Calu3 (cell line): ENCODE measurements at places on chromosomes 6 and 20.
A peak's percentile ranks its signal among the peaks of the same experiment; 100 is the strongest.

DNA sequence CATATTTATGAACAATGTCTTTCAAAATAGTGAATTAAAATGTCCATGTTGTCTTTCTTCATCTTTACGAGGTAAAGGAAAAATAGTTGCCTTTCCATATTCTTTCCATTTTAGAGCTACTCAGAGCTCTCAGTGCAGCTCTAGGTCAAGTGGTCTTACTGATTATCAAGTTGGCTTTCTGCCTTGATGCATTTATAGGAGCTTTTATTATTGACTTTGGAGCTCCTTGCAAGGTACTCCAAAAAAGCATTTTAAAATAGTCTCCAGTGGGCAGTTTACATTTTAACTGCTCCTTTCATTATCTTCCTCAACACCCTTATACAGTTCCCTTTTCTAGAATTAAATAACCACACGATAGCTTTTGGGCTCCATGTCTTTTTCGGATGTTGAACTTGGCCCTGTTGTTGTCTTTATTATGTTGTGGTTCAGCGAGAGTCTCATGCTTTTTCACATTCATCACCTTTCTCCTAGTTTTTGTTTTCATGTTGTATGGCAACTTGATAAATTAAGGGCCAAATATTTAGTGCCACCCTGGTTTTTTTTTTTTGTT, 122.9 kb downstream of the CLIC5 start:
- DNase-seq = no peak

GRCh38 chr6:28742668-28743270, 181.0 kb downstream of the TRIM27 start:
- DNase-seq = no peak

DNA sequence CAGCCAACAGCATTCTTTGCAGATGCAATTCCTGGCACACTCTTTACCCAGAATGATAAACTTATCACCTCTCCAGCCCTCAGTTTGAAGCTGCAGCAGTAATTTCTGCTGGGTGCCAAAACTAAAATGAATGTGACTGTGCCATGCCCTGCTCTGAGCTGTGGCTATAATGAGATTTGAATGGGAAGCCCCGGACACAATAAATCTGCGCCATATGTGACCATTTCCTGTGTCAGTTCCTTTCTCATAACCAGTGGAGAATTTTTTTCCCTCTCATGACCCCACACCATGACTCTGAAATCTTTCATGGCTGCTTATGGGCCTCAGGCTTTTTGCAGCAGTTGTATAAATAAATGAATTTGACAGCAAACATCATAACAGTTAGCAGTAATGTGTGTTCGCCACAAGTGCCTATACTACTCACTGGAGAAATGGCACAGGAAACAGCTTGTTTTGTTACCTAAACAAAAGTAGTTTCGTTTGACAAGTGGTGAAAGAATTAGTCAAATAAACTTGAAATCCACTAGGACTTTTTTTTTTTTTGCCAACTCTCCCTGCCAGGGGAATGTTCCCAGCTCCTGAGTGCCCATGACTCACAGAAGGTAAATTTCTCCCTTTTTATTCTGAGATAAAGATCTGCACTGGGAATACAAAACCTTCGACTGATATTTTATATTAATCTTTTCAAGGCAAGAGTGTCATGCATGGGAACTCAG, 408.4 kb downstream of the PKHD1 start:
- no peak for DNase-seq

- no peak for DNase-seq
Observed at GRCh38 chr6:88455317-88455716, 289.2 kb upstream of the CNR1 start.

- no peak for DNase-seq
Observed at GRCh38 chr20:2509468-2509781, 710 bp upstream of the ZNF343 start.

DNA sequence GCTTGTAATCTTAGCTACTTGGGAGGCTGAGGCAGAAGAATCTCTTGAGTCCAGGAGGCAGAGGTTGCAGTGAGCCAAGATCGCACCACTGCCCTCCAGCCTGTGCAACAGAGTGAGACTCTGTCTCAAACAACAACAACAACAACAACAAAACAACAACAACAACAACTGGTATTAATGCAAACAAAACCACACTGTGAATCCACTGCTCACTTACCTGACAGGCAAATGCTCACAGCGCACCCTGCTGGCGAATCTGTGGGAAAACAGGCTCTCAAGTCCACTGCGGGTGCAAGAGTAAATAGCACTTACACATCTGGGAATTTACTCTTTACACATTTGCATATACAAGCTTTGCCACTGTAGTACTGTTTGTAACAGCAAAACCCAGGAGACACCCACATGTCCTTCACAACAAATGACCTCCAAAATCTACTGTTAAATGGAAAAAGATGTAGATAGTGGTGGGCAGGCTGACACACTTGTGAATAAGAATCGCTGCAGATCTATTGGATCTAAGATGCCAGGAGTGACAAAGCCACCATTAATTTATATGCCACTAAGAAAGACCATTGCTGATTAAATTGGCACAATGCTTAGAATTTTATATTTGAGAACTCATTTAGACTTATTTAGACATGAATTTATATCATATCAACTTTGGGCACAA, 29.3 kb downstream of the NSFL1C start:
- DNase-seq = peak; percentile 57

DNA sequence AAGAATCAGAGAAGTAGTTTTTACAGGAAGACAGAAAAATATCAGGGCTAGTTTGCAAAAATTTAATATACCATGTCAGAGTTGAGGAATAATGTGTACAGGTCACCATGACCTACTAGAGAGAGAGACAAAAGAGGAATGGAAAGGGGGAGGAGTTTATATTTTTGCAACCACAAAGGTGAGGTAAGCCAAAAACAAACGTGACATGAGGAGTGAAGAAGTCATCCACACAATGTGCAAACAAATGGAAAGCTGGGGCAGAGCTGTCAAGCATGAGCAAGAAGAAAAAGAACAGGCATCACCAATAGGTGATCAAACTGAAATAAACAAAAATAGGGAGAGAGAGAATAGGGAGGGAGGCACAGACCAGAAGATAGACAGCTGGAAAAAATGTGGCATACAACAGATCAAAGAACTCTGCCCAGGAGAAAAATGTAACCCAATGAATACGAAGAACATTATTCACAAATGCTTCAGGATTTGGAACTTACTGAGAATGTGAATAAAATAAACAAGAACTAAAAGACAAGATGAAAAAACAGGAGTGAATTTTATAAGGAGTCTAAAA, 15.5 kb downstream of the RARS2 start:
- DNase-seq = no peak

GRCh38 chr6:141467041-141467440, 665.7 kb upstream of the GJE1 start:
- no peak for DNase-seq

DNA sequence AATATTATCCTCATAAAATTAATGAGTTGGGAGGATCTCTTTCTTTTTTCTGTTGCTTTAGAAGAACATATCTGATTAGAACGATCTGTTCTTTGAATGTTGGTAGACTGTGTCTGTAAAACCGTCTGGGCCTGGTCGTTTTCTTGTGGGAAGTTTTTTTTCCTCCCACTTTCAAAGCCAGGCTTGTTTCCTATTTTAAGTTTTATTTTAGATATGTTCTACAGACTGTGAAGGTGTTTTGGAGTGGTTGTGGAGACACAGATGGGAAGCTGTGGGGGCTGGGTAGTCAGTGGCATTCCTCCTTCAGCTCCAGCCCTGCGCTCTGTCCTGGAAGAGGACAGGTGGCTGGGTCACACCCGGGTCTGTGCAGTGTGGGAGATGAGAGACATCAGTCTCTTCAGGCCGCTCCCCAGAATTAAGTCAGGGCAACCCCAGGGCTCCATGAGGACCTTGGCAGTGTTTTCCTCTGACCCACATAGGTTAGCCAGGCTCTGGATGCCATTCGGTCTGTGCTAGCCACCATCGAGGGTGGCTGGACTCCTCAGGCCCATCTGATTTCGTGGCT, 92.0 kb upstream of the SCP2D1 start:
- DNase-seq = no peak

DNA sequence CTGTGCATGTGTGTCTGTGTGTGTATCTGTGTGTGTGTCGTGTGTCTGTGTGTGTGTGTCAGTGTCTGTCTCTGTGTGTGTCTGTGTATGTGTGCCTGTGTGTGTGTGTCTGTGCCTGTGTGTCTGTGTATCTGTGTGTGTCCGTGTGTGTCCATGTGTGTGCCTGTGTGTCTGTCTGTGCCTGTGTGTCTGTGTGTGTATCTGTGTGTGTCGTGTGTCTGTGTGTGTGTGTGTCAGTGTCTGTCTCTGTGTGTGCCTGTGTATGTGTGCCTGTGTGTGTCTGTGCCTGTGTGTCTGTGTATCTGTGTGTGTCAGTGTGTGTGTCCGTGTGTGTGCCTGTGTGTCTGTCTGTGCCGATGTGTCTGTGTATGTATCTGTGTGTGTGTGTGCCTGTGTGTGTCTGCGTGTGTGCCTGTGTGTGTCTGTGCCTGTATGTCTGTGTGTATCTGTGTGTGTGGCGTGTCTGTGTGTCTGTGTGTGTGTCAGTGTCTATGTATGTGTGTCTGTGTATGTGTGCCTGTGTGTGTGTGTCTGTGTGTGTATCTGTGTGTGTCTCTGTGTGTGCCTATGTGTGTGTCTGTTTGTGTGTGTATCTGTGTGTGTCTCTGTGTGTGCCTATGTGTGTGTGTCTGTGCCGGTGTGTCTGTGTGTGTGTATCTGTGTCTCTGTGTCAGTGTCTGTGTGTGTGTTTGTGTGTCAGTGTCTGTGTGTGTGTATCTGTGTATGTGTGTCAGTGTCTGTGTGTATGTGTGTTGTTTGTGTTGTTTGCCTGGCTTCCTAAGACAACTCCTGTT, 11.6 kb downstream of the SNPH start:
- no peak for DNase-seq

DNA sequence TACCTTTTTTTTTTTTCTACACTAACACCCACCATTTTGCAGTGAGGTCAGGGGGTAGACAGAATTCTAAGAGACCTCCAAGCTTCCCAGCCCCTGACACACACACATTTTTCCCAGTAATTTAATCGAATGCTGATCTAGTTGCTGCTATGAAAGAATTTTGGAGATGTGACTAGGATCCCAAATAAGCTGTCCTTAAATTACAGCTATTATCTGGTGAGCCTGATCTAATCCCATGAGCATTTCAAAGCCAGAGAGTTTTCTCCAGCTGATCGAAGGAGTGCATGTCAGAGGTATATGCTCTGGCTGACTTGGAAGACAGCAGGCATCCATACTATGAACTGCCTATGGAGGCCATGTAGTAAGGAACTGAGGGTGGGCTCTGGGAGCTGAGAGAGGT, 503.8 kb upstream of the MARCKS start:
- DNase-seq = no peak

GRCh38 chr6:38370653-38371601, 268.8 kb downstream of the BTBD9 start:
- no peak for DNase-seq

DNA sequence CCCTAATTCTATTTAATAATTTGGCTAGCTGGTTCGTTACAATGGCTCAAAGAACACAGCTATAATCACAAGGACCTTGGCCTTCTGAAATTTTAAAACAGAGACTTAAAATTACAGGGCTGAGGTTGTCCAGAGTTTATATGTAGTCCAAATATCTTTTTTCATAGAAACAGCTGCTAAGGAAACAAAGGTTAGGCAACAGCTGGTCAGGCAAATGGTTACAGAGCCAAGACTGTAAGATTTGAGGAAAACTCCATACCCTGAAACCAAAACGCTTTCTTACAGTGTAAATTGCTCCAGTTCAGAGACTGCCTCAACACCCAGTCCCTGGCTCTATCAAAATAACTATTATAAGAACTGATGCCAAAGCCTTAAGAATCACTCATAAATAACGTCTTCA, 9.7 kb upstream of the ARHGAP18 start:
- no peak for DNase-seq

DNA sequence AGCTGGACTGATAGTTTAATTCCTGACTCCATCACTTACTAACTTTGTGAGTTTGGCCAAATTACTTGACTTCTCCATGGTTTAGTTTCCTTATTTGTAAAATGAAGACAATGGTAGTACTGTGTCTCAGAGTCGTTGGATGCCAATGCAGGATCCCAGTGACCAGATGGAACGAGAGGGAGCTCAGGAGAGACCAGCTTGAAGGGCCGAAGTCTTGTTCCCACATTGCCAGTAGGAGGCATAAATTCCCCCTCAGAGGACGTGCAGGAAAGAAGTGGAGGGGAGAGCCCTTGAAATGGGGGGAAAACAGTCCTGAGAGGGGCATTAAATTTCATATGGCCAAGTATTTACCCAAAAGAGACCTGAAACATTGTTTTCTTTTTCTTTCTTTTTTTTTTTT, 2.1 kb upstream of the MUC22 start:
- DNase-seq = peak; percentile 30

DNA sequence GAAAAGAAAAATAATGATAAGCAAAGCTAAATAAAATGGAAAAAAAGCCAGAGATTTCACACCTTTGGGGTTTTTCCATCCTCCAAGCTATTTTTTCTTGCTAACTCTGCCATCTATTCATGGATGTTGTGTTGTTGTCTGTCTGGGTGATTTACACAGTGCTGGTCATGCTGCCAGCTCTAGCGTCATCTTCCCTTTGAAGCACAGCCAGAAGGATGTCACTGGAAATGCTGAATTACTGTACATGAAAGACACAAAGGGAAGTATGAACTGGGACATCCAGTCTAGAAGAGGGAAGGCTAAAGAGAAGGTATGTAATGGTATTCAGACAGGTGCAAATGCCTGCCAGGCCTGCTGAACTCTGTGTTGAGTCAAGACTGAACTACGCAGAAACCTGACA, 241.9 kb upstream of the STXBP5 start:
- no peak for DNase-seq

- no peak for DNase-seq
Observed at GRCh38 chr6:47743744-47744143, 38.1 kb upstream of the OPN5 start.

GRCh38 chr6:55433446-55434130, 106.3 kb downstream of the GFRAL start:
- no peak for DNase-seq

GRCh38 chr20:32479697-32480171, 105.4 kb downstream of the NOL4L start:
- no peak for DNase-seq

DNA sequence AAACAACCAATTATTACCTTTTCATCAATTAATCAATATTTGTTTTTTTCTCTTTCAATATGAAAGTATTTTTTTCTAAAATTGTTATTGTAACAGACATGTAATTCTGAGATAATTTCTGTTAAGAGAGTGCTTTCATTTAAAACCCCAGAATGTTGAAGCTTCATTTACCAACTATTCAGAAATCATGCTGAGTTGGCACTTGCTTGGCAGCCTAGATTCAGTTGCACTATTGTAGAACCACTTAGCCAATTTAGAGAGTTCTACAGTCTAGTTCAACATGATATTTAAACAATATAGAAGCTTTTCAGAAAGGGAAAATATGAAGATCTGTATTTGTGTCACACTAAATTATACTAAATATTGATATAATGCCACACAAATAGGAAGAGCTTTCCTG, 56.1 kb upstream of the NKAIN2 start:
- DNase-seq = no peak
